H9 (cell line): ENCODE measurements at places on chromosomes 6 and 20.

DNA sequence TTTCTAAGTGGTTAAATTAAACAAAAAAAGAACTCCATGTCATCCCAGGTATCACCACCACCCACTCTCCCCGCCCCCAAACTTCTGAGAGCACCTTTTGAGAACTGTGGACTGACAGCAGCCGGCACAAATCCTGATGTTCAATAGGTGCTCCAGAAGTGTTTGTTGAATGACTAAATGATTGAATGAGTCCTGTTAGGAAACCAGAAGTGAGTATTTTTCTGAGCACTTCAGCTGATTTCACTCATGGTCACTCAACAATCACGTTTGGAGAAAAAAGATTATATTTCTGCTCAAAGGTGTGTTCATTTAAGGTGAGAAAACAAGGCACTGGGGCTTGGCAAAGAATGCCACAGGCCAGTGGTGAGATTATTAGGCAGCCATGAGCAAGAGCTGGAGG lies 6.2 kb upstream of the HNF4A start:
- DNase-seq, result no peak

GRCh38 chr6:157638779-157639178 lies 184.3 kb upstream of the SNX9 start:
- no peak for DNase-seq

DNA sequence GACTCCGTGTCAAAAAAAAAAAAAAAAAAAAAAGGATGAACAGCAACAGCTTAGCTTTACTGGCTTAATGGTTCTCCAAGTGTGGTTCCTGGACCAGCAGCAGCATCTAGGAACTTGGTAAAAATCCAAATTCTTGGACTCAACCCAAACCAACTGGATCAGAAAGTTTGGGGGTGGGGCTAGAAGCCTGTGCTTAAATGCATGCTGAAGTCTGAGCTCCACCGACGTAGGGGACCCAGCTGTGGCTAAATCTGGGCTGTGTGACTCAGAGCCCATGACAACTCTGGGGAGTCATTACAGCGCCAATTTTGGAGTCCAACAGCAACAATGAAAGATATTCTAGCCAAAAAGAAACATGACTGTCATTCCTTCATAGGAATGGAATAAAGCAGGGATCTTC lies 13.6 kb upstream of the CHD6 start:
- DNase-seq, result no peak

DNA sequence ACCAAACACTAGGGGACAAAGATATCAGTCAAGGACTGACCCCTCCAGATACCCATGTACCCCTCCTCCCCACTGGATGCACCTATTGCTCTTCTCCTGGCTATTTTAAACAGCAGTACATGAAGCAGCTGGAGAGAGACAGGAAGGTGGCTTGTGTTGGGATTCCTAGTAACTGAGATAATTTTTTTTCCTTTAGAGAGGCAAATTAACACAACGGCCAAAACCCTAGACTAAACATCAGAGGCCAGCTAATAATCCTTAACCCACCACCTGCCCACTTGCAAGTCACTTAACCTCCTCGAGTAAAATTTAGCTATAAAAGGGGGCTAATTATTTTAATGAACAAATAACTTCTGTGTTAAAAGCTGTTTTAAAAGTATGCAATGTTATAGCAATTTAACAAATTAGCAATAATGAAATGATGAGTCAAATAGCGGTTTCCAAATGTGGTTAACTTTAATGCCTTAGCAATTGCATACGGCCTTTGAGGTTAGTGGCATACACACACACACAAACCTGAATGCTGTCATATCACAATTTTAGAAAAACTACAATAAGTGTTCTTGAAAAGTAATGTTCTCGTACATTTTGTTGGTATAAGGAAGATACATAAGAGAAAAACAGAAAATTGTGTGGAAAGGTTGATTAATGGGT lies 151.7 kb downstream of the FRK start:
- DNase-seq, result no peak

DNA sequence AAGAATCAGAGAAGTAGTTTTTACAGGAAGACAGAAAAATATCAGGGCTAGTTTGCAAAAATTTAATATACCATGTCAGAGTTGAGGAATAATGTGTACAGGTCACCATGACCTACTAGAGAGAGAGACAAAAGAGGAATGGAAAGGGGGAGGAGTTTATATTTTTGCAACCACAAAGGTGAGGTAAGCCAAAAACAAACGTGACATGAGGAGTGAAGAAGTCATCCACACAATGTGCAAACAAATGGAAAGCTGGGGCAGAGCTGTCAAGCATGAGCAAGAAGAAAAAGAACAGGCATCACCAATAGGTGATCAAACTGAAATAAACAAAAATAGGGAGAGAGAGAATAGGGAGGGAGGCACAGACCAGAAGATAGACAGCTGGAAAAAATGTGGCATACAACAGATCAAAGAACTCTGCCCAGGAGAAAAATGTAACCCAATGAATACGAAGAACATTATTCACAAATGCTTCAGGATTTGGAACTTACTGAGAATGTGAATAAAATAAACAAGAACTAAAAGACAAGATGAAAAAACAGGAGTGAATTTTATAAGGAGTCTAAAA lies 15.5 kb downstream of the RARS2 start:
- no peak for DNase-seq

GRCh38 chr20:58956078-58956477 lies 25.0 kb upstream of the NELFCD start:
- no peak for DNase-seq

- DNase-seq, result no peak
Measured at GRCh38 chr6:124947971-124948451, 14.2 kb upstream of the RNF217 start.

- DNase-seq, result no peak
Measured at GRCh38 chr6:135440087-135440792, 57.3 kb downstream of the AHI1 start.

- DNase-seq, result no peak
Measured at GRCh38 chr6:28920281-28920680, 3.5 kb downstream of the TRIM27 start.

DNA sequence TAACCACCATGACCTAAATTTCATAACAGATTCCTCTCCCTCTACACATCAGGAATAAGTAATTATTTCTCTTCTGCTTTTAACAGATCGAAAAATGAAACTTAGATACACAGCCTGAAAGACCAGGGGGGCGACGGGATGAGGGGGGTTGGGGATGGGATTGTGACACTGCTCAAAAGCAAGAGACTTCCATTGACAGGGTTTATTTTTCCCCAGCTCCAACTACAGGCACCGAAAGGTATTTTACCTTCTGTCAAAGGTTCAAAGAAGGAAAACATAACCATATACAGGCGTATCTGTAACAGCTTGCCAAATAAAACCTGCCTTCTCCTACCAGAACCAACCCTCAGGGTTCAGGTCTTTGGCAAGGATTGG lies 1.3 kb downstream of the EPHA7 start:
- DNase-seq, result no peak

DNA sequence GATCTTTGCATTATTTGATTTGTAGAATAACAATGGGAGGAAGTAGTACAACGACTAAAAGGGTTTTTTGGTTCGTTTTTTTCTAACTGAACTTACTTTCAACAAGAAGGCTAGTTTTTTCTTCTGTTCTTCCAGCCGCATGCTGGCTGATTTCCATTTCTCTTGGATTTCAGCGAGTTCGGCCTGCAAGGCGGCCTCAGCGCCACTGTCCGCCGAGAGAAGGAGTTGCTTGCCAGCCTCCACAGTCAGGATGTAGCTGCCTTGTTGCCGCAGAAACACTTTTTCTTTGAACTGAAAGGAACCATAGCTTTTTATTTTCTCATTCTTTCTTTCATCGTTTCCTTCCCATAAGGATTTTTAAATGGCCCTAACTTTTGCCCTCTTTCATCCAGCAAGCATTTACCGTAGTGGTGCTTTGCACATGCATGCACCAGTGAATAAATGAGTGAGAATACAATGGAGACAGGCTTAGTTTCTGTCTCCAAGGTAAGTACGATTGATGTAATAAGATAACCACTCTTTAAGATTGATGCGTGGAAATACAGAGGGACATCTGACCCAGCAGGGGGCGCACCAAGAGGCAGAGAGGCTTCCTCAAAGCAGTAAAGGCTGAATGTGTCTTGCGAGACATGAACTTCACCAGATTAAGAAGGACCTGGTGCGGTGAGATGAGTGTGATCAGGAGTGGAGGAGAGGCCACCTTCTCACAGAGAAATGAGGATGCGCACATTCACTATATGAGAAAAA lies 398.8 kb downstream of the ESR1 start:
- DNase-seq, result peak; percentile 57

DNA sequence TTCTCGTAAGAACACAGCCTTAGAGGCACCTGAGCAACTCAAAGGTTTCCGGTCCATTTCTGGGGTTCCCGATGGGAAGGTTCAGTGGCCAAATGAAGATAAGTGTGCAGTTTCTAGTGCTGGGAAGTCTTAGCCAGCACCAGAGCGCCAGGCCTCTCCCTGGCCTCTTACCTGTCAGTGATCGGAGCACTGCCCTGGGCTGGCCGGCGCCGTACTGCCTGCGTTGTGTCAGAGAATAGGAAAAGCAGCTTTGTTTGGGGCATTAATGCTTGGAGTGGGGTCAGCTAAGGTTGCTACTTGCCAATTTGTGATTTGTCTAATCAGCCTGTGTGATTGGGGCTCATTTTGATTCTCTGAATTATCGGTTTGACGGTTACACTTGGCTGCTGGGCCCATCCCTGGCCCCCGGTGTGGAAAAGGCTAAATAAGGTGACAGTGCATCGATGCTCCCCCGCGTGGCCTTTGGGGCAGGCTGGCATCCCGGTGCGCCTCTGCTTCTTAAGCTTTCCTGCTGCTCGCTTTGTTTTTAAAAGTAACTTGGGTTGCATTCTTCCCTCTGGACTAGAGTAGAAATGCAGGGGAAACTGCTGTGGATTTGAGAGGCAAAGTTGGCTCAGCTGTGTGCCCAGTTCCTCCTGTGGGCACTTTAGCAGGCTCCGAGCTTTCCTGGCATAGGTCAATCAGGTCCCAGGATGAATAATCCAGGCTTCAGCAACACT lies 51.8 kb downstream of the TCP11 start:
- no peak for DNase-seq

- no peak for DNase-seq
Measured at GRCh38 chr20:58405504-58406291, 16.7 kb downstream of the VAPB start.

DNA sequence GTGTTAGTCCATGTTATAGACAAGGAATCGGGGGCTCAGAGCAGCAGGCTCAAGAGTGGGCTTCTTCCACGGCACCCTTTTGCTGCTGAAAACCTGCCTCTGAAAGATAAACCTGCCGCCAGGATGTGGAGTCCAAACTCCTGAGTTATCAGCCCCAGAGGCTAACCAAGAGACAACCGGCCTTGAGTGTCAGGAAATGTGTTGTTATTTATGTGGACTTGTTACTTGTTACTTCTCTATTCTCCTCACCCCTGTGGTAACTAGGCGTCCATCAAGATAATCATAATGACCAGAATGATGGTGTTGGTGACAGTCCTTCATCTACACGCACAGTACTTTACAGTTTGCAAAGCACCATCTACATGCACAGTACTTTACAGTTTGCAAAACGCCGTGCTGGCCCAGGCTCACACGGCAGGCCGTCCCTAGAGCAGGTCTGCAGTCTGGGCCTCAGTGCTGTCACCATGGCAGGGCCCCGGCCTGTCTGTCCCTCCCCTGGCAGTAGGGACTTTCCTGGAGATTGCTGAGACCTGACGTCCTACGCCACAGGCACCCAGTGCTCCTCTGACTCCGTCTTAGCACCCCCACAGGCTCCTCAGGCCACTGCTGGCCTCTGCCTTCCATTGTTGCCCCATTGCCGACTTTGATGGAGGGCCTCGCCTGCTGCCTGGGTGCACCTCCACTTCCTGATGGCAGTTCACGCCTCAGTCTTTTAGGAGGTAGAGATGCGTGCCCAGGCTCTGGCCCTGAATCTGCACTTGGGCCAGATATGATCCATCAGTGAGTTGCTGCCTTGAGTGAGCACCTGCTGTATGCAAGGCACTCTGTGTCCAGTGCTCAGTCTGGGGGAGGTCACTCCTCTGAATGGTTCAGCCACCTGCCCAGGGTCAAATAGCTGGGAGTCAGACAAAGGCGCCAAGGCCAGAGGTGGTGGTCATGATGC lies 9.1 kb upstream of the BPIFB4 start:
- no peak for DNase-seq

DNA sequence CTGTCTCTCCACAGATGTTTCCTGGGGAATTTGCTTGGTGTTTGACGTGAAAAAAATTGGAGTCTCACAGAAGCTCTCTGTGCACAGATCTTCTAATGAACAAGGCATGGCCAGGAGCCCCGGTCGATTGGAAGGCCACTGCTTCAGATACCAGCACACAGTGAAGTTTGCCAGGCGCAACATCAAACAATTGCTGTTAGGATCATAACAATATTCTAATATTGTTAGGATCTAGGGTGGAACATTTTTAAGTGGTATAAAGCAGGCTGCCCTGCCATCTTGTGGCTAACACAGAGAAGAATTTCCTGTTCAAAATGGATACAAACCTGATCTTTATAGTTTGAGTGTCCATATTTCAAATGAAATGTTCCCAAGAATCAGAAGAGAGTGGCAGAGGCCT lies 64.1 kb downstream of the C6orf118 start:
- DNase-seq, result no peak

DNA sequence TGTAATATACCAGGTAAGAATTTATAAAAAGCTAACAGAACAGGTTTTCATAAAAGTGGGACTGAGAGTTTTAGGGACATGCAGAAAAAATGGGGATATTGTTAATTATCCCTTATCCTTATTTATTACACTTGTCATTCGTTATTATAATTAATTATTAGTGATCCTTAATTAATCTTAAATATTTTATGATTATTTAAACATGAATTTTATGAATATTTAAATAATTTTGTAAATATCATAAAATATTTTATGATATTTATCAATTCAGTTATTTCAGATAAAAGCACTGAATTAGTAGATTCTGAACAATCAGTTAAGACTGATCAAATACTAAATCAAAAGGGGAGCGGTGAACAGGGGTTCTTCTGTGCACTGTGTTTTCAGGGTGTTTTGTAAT lies 300.1 kb downstream of the PAX1 start:
- DNase-seq, result no peak

GRCh38 chr6:134607411-134607810 lies 289.5 kb upstream of the SGK1 start:
- no peak for DNase-seq

DNA sequence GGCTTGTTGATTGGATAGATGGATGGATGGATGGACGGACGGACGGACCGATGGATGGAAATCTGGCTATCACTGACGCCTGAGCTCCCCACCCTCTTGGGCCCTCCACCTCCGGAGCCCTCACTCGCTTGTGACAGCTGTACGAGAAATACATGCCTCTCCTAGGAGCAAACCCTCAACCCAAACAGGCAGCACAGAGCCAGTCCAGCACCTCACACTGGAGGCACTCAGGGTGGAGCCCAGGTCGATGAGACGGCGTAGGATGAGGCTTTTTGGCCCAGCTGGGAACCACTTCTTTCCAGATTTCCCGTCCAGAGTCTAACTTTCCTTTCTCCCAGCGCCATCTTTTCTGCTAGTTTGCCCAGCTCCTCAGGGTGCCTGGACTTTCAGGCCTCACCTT lies 2.7 kb upstream of the LY6G5C start:
- peak; percentile 60 for DNase-seq

GRCh38 chr6:127420556-127420955 lies 38.6 kb downstream of the KIAA0408 start:
- peak; percentile 82 for DNase-seq

GRCh38 chr20:47847884-47848485 lies 62.7 kb upstream of the SULF2 start:
- DNase-seq, result no peak

GRCh38 chr6:81384921-81385320 lies 367.6 kb downstream of the TENT5A start:
- DNase-seq, result no peak
